ENCODE measurements at places on chromosomes 5 and 9.

DNA sequence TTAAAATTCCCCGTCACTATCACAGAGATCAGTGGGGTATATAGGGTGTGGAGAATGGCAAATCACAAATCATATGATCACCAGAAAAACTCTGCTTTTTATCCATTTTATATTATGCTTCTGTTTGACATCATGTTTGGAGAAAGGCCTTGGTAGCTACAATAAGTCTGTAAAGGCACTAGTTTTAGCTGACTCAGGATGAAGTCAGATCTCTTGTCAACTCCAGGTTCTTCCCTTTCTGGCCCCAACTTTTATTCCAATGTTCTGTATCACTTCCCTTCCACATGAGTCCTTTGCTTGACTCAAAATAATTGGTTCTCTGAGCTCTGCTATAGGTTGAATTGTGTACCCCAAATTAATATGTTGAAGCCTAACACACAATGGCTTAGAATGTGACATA lies 484.9 kb downstream of the PTPRD start:
- DNase-seq, result no peak

DNA sequence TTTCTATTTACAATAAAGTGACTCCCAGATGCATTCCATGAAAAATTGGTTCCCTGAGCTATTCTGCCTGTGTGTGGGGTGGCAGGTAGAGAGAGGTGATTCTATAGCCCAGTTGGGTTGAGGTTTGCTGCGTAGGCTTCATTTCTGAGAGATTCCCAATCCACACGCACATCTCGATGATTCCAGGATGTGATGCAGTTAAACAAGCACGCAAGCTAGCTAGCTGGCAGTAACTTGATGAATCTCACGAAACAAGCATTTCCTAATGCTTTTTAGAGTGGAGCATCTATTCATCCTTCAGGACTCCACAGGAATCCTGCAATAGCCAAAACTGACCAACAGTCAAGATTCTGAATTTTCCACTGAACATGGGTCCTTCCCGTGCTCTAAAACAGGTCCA lies 43.8 kb upstream of the CER1 start:
- no peak for DNase-seq

DNA sequence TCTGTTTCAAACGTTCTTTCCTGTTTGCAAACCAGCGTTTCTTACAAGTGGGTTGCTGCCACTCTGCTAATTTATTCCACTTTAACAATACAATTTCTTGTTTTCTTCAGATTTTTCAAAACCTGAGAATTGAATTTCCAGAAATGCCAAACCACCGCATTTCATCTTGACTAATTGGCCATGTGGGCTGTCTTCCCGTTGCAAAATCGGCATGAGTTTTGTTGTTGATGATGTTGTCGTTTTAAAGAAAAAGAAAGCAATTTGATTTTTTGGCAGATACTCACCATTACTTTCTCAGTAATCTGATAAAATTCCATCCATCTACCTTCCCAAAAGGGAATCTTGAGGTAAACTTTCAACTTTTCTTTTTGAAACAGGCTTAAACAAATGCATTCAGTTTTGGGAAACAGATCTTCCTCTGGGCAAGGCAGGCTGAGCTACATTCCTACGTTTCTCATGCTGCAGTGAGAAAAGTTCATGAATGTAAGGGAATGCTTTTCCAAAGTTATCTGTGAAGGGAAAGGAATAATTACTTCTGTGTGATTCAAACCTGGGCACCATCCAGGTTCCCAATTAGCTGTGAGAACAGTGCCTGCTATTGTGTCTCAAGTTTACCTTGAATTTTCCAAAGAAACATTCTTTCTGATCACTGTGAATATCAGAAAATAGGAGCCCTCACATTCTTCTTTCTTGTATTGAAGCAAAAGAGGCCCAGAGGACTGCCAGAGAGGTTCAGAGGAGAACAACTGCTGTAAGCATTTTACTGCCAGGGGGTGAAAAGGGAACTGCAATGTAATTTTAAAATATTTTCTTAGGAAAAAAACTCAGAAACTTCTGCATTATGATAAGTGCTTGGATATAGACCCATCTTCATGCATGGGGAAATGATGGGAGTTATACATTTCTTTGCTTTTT lies 100.7 kb upstream of the TUT7 start:
- DNase-seq, result no peak

DNA sequence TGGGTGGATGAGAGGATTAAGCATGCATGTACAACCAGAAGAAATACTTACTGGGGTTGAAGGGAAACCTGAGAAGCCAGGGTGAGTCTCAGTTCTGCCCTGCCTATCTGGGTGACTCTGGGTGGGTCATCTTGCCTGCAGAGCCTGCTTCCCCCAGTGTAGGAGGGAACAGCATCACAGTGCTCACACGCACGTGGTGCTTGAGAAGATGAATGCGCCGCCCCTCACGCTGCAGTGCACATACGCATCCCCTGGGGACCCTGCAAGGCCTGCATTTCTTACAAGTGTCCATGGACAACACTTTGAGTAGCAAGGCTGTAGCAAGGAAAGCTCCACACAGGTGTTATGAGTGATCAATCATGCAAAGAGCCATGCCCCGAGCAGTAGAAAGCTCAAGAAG lies 18.7 kb upstream of the GABBR2 start:
- DNase-seq, result no peak

DNA sequence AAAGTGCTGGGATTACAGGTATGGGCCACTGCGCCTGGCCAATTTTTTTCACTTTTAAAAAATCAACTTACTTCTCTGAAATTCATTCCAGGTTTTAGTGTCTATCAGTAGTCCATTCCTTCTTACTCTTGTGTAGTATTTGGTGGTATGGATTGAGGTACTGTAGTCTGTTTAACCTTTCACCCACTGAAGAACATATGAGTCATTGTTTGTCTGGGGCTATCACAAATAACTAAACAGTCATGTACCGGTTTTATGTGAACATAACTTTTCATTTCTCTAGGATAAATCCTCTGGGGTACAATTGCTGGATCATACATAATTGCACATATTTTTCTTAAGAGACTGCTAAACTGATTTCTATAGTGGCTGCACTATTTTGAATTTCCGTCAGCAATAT lies 1188.0 kb upstream of the CDH9 start:
- DNase-seq, result no peak

DNA sequence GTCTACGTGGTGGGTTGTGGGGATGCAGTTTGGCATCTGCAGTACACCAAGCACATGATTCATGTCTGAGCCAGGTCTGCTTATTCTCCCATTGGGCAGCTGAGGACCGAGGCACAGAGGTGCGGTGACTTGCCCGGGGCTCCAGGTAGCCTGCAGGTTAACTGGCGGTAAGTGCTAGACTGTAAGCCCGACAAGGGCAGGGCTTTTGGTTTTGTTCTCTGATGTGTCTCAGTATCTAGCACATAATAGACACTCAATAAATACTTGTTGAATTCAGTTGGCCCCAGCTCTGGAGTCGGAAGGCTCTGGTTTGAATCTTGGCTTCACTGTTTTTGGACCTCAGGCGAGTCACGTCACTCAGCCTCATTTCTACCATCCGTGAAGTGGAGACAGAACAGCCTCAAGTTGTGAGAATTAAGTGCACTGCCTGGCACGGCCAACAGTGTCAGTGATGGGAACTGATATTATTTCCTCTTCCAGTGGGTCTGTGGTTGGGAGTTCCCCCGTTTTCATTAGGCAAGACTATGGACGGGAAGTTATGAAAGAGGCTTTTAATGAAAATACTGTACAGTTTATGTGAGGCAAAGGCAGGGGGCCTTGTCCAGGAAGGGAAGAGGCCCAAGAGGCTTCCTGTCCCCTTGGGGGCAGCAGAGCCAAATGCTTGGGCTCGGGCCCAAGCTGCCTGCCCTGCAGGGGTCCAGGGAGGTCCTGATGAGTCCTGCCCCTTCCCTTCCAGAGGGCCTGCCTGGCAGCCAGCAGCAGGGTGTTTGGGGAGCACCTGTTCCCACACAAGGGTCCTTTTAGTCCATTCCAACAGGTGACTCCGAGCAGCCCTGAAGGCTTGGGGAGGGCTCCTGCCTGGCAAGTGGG lies 3.3 kb downstream of the PRELID1 start:
- DNase-seq, result no peak

- no peak for DNase-seq
Measured at GRCh38 chr9:127014216-127014909, 99.8 kb downstream of the RALGPS1 start.

- DNase-seq, result no peak
Measured at GRCh38 chr9:97940233-97940632, 2.3 kb upstream of the HEMGN start.

DNA sequence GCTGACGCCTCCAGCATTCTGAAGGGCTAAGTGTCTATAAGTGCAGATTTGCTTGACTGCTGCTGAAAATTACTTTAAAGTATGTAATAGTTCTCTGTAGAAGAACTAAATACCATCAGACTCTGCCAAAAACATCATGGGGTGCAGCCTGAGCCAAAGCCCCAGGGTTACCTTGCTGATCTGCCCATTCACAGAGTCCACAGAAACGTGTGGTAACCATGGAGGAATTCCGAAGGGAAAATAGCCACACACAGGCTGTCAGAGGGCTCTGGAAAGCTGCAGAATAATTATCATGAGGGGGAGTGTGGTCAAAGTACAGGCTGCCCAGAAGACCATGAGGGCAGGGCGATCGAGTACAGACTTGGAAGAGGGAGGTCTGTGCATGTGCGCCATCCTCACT lies 36.4 kb downstream of the RETREG1 start:
- no peak for DNase-seq

DNA sequence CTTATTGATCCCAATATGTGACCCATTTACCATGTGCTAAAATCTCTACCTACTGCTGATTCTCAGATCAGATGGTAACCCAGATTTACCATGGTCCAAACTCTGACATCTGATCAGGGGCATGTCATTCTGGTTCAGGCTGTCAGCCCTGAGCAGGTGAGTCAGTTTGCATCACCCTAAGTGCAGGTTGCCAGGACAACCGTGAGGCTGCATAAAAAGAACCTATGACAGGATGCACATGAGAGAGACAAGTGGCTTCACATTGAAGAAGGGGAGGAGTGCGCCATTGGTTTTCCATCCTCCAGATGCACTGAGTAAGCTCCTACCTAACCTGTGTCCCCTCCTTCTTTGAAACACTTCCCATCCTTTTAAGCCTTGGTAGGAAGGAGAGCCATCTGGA lies 801 bp upstream of the PRSS3 start:
- DNase-seq, result no peak

DNA sequence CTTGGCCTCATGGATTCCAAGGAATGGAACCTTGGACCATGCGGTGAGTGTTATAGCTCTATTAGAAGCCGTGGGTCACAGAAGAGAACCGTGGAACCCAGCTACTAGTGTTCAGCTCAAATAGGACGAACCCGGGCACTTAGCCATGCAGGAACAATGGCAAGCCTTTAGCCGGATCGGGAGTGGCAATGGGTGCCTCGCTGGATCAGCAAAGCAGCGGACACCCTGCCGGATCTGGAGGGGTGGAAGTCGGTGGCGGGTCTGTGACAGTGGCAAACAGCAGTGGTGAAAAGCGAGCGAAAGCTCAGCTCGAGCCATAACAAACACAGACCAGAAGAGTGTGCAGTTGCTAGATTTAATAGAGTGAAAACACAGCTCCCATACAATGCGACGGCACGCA lies 2.4 kb upstream of the CDO1 start:
- DNase-seq, result no peak

- DNase-seq, result no peak
Measured at GRCh38 chr5:101717721-101718120, 578.4 kb downstream of the SLCO4C1 start.

GRCh38 chr5:119393746-119394145 lies 37.9 kb downstream of the TNFAIP8 start:
- DNase-seq, result no peak

DNA sequence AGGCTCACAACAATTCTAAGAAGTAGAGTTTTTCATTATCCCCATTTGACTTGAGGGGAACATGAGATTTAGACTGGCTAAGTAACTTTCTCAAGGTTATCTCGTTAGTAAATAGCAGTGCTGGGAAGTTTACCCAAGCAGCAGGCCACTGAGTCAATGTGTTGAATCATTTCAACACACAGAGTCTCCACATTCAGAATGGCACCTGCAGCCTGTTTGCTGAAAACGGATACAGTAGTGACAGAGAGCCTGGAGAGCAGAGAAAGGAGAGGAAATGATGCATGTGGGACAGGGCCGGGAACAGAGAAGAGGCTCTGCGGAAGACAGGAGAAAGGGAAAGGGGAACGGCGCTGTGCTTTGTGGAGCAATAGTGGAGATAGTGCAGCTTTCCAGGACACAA lies 33.5 kb upstream of the ZSWIM6 start:
- DNase-seq, result no peak

DNA sequence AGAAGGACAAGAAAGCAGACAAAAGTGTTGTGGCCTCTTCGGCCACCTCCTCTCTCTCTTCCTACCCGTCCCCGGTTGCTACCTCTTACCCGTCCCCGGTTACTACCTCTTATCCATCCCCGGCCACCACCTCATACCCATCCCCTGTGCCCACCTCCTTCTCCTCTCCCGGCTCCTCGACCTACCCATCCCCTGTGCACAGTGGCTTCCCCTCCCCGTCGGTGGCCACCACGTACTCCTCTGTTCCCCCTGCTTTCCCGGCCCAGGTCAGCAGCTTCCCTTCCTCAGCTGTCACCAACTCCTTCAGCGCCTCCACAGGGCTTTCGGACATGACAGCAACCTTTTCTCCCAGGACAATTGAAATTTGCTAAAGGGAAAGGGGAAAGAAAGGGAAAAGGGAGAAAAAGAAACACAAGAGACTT lies 2.4 kb downstream of the EGR1 start:
- DNase-seq, result no peak

GRCh38 chr5:124906339-124907097 lies 160.1 kb upstream of the ZNF608 start:
- DNase-seq, result no peak

GRCh38 chr5:95759634-95760033 lies 28.5 kb downstream of the RHOBTB3 start:
- no peak for DNase-seq

DNA sequence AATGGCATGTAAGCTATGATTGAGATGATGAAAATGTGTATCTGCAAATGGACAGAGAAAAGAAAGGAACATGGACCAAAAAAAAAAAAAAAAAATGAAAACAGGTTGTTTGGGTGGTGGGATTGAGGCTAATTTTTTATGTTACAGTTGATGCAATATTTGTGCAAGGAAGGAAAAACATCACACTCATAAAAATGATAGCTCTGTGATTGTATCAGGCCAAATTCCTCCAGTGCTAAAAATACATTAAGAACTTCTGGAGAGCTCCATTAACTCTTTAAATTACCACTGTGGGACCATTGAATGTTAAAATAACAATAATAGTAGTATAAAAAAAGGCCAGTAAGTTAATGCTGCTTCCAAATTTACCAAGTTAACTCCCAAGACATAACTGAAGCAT lies 79.5 kb upstream of the MSX2 start:
- no peak for DNase-seq
